ENCODE measurements at places on chromosomes 4 and X. TPM values are rescaled to one million over a fixed set of nuclear protein-coding genes. Genes with fewer than 3 reads are reported as not detected.

HSFX4 gene
- total RNA-seq: not detected

PAGE1 gene
- not detected for total RNA-seq

F11 gene
- total RNA-seq: not detected

S100G gene
- not detected for total RNA-seq

KIT gene
- 7.3 TPM for total RNA-seq

TENM3 gene
- total RNA-seq: 24.7 TPM

DSPP gene
- not detected for total RNA-seq

MND1 gene
- total RNA-seq: 5.3 TPM
